Esophagus squamous epithelium (tissue), 5 donors: ENCODE measurements at places on chromosomes 7 and 10.

- DNase-seq: no peak
Measured at GRCh38 chr10:121684276-121684675, 86.0 kb upstream of the FGFR2 start.

- DNase-seq: no peak
Measured at GRCh38 chr10:15196021-15196834, 27.7 kb upstream of the NMT2 start.

DNA sequence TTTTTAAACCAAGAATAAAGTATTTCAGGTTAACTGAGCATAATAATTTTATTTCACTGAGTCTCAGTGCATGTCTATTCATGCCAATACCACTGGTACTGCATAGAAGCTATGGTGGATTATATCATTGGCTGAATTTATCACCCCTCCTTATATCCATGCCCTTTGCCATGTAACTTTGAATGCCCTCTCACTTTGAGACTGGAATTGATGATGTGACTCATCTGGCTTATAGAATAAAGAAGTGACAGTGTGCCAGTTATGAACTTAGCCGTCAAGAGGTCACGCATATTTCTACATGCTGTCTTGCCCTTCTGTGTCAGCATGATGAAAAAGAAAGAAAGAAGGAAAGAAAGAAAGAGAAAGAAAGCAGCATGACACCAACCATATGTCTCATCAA is 20.7 kb upstream of the ABLIM1 start:
- no peak for DNase-seq

DNA sequence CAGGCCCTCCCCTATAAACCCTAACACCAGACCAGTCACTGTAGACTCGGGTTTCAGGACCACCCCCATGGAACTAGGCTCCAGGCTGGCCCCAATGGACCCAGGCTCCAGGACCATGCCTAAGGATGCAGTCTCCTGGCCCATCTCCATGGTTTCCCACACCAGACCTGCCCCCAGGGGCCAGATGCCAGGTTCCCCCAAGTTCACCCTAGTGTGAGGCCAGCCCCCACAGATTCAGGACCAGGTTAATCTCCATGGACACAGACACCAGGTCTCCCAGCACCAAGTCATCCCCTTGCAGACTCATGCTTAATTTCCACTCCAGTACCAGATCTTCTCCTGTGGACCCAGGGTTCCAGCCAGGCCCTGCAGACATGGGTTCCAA is 103.8 kb upstream of the LANCL2 start:
- no peak for DNase-seq

DNA sequence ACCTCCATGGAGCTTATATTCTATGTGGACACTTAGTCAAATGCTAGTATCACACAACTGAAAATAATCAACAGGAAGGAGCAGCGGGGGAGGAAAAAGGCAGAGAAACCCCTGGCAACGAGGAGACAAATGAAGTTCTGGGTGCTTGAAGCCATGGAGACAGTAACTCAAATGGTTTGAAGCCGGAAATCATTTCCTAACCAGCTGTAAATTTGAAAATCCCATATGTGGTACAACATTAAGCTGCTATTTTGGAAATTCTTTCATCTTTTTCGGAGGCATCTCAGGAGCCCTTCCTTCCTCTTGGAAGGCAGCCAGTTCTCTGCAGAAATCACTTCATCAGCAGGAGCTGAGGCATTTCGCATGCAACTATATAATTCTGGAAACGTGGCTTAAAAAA is 91.4 kb downstream of the PPP1R3C start:
- no peak for DNase-seq

GRCh38 chr10:46536781-46537180 is 19.7 kb downstream of the GPRIN2 start:
- DNase-seq: no peak

GRCh38 chr10:126705951-126706565 is 35.6 kb upstream of the C10orf90 start:
- no peak for DNase-seq

GRCh38 chr7:68119411-68119810 is 1122.8 kb downstream of the TYW1 start:
- DNase-seq: no peak

- no peak for DNase-seq
Measured at GRCh38 chr10:122379041-122379440, 4.5 kb downstream of the PLEKHA1 start.

- no peak for DNase-seq
Measured at GRCh38 chr10:132699411-132700155, 86.4 kb downstream of the NKX6-2 start.

DNA sequence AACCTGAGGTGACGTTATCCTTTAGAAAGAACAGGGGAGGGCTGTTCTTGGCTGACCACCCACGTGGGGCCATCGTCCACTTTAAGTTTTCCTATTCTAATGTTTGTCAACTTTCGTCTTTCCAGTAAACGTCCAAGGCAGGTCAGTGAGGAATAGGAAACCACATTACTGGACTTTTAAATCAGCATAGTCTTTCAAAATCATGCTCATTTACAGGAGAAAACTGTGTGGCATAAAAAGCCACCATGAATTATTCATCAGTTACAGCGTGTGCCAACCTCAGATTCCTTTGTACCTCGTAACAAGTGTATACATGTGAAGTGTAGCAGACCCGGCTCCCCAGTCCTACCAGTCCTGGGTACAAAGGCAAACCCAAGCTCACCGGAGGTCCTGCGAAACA is 25.1 kb upstream of the ABLIM1 start:
- DNase-seq: no peak

- DNase-seq: no peak
Measured at GRCh38 chr10:132914732-132915131, 27.6 kb downstream of the CFAP46 start.

DNA sequence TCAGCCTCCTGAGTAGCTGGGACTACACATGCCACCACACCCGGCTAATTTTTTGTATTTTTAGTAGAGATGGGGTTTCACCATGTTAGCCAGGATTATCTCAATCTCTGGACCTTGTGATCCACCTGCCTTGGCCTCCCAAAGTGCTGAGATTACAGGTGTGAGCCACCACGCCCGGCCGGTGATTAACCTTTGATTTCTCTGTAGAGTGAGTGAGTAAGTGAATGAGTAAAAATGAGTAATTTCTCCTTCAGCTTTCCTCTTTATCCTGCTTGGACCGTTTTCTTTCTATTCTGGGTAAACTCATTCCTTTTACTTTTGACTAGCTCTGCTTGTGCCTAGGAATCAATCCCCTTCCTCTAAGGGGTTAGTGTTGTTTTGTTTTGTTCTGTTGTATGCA is 36.8 kb downstream of the ST7 start:
- no peak for DNase-seq

GRCh38 chr7:99457650-99458493 is 8.1 kb downstream of the ATP5MF start:
- no peak for DNase-seq

DNA sequence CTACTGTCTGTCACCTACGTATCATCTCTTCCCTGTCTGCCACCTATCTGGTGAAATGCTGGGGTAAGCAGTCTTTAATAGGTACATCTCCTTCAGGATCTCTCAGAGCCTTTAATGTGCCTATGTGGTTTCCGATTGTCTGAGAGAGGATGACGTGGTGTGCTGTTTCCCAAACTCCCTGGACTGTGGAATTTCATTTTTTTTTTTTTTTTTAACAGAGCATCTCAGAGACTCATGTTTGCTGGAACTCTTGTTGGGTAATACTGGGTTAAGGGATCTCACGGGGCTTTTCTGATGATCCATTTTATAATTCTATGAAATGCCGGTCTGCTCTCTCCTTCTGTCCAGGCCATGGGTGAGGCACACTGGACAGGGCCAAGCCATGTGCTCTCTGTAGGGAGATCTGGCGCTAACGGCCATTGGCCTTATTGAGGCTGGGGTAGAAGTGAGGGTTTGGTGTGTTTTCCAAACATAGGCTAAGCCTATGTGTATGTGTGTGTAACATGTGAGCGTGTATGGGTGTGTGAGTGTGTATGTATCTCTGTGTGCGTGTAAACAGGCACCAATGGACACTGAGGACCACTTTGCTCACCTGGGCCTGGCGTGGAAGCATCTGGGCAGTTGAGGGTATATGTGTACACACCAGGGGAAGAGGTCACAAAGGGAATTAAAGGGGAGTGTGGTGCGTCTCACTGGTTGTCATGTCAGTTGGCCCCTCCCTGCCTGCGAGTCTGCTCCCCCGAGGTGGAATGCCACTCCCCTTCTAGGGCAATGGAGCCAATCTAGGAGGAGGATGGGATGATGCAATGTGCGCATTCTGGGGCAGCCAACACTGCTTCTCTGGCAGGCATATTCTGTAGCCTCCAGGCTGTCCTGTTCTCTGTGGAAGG is 7.8 kb downstream of the ADRA2A start:
- DNase-seq: no peak

- no peak for DNase-seq
Measured at GRCh38 chr7:96674565-96674964, 35.1 kb downstream of the SEM1 start.

- DNase-seq: no peak
Measured at GRCh38 chr7:138887872-138888656, 90.1 kb upstream of the ATP6V0A4 start.

GRCh38 chr10:131199646-131200045 is 111.9 kb downstream of the TCERG1L start:
- no peak for DNase-seq

GRCh38 chr10:25017154-25017590 is 760 bp downstream of the THNSL1 start:
- DNase-seq: no peak

GRCh38 chr7:101198476-101198875 is 2.4 kb downstream of the MOGAT3 start:
- DNase-seq: no peak

GRCh38 chr10:58017719-58018367 is 249.9 kb downstream of the IPMK start:
- DNase-seq: no peak

DNA sequence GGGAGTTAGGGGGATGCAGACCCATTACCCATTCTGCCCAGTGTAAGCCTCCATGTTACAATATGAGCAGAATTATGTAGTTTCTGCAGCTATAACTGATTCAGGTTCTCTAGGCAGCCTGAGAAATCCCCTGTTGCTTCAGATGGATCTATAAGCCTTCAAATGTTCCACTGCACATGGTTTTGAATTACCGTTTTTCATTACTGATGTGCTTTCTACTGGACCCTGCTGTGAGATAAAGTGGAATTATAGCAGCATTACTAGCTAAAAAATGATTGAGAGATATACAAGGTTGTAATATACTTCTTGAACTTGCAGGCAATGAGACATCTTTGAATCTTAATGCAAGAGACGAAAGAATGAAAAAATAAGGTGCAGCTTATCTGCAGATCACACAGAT is 38.4 kb upstream of the ANAPC16 start:
- DNase-seq: no peak

DNA sequence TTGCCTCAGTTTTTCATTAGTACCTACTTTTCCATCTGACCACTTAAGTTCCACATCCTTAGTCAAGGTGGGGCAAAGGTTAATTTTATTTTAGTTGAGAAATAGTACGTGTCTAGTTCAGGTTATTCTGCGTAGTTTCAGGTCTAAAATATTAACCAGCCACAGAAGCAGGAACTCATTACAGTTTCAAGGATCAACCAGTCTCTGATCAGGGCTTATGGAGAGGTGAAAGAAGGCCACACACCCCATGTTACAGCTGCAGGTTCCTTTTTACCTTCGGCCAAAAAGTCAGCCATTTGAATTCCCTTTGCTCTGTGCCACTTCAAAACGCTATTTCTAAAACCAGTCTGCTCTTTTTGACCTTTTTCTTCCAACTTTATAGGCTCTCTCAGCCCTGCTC is 134.2 kb downstream of the CTTNBP2 start:
- DNase-seq: no peak

DNA sequence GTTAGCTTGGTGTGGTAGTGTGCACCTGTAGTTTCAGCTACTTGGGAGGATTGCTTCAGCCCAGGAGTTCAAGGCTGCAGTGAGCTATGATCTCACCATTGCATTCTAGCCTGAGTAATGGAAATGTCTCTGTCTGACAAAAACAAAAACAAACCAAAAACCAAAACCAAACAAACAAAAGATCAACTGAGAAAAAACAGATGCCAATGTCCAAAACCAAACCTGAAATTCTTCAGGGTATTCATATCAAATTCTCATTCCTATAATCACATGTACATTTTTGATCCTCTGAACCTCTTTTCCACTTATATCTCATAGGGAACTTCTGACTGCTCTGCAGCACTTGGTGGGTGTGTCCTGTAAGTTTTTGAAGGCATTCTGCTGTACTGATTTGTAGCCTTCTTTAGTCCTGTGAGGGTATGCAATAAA is 87.0 kb downstream of the CDK6 start:
- DNase-seq: no peak

DNA sequence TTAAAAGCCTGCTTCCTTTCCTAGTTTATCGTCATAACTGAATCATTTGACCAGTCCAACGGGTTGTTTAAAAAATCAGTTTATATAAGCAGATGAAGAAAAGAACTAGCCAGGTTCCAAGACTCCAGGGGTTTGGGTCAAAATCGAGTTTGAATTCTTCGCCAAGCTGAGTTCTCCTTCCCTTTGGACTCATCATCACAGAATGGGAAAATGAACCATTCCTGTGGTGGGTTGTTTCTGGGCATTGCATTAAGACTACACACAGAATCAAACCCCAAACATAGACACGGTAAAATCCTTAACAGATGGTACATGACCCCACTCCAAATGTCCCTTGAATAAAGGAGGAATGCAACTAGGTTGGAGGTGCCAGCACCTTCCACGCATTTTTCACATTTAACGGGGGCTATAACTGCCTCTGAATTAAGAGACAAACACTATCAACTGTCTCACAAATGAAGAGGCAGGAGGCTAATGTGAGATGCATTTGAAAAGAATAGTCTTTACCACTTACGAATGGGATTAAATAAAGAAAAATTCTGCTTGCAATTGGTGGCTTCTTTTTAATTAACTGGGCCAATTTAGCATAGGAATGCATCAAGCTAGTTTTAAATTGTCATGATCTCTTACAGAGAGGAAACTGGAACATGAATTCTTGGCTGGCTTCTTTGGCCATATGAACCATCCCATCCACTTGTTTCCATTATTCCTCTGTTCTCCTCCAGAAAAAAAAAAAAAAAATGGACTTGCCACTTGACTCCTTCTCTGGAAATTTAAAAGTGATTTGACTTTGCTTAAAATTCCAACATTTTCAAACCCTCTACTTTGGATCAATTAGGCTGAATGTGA is 61.1 kb downstream of the CHST15 start:
- no peak for DNase-seq

- DNase-seq: no peak
Measured at GRCh38 chr10:90218846-90219245, 517.5 kb downstream of the KIF20B start.

DNA sequence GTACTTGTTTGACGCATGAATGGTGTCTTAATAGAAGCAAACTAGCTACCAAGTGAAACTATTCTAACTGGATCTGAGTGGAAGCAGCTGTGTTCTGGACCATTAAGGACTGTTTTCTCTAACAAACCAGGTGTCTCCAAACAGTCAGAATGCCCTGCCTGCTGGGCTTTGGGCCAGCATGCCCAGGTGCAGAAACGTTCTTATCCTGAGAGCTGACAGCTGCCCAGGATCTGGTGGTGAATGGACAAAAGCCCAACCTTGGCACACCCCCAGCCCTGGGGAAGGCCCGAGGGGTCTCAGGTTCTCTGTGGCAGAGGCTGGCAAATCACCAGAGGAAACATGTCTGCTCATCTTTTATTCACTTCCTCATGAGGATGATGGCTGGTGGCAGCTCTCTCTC is 48.2 kb upstream of the LAMB4 start:
- DNase-seq: no peak

GRCh38 chr7:143016996-143017395 is 9.9 kb downstream of the OR9A2 start:
- DNase-seq: no peak

GRCh38 chr7:91264924-91265681 is 870 bp downstream of the FZD1 start:
- no peak for DNase-seq

GRCh38 chr7:155071916-155072571 is 1.9 kb downstream of the HTR5A start:
- DNase-seq: no peak
